ENCODE measurements at places on chromosomes 1 and 21. TPM values are rescaled to one million over a fixed set of nuclear protein-coding genes. Genes with fewer than 3 reads are reported as not detected.

- H3K4me3 ChIP-seq: no peak overlapping the region
- H3K4me1 ChIP-seq: no peaks in the 10 kb centered on the region
- H3K27me3 ChIP-seq: peaks cover 6% of the 10 kb centered on the region
- no peak overlapping the region for H3K27ac ChIP-seq
Measured at GRCh38 chr1:14811573-14811972, 213.1 kb downstream of the KAZN start.

ORC1 gene
- 25.7 TPM for total RNA-seq

FAM151A gene
- not detected for total RNA-seq

DNA sequence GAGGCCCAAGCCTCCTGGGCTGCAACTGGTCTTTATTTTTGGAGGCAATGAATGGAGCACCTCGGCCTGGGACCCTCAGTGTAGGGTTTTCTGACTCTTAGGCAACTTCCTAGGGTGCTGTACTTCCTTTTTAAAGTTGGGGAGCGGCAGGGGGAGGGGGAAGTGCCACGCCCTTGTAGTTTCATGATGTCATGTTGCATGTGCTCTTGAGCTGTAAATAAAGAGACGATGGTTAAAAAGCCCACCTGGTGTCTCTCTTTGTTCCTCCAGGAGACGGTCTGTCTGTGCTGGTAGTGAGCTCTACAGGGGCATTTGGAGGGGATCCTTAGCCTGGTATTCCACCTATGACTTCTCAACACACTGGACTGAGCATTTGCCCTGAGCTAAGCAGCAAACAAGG is 10.3 kb upstream of the AGTRAP start:
- no peak overlapping the region for H3K4me3 ChIP-seq
- no peaks in the 10 kb centered on the region for H3K27me3 ChIP-seq
- peaks cover 31% of the 10 kb centered on the region for H3K4me1 ChIP-seq
- H3K36me3 ChIP-seq: peaks cover 1% of the 10 kb centered on the region
- no peak for DNase-seq

- H3K27ac ChIP-seq: no peak overlapping the region
- H3K4me3 ChIP-seq: no peak overlapping the region
- no peaks in the 10 kb centered on the region for H3K36me3 ChIP-seq
- H3K27me3 ChIP-seq: no peaks in the 10 kb centered on the region
Measured at GRCh38 chr1:15020943-15021745, 132.4 kb upstream of the TMEM51 start.

DNA sequence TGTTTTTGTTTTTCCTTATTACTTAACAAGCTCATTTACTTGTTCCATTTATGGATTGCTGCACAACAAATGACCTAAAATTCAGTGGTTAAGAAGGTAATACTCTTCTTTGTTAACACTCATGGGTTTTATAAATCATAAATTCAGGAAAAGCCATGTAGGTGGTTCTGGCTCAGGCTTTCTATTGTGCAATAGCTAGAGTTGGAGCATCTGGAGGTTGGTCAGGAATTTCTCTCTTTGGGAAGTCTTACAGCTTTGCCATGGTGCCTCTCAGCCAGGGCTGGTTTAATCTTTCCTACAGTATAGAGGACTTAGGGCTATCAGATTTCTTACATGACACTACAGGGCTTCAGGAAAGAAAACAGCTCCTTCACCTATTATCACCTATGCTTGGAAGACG is 1677.1 kb downstream of the KCNT2 start:
- no peaks in the 10 kb centered on the region for H3K4me1 ChIP-seq
- H3K27me3 ChIP-seq: no peaks in the 10 kb centered on the region
- no peak for DNase-seq
- H3K4me3 ChIP-seq: no peak overlapping the region
- no peaks in the 10 kb centered on the region for H3K36me3 ChIP-seq

MYCL gene
- 0.34 TPM for total RNA-seq

- H3K27ac ChIP-seq: no peak overlapping the region
- no peak overlapping the region for H3K4me3 ChIP-seq
- H3K27me3 ChIP-seq: no peaks in the 10 kb centered on the region
Measured at GRCh38 chr1:92094090-92094489, 13.9 kb downstream of the BTBD8 start.

HSD3B2 gene
- not detected for total RNA-seq

GRCh38 chr1:228366062-228366865 is 40.4 kb downstream of the TRIM11 start:
- no peaks in the 10 kb centered on the region for H3K27me3 ChIP-seq
- no peak overlapping the region for H3K4me3 ChIP-seq
- DNase-seq: peak; percentile 24
- no peak overlapping the region for H3K27ac ChIP-seq
- no peaks in the 10 kb centered on the region for H3K36me3 ChIP-seq

DNA sequence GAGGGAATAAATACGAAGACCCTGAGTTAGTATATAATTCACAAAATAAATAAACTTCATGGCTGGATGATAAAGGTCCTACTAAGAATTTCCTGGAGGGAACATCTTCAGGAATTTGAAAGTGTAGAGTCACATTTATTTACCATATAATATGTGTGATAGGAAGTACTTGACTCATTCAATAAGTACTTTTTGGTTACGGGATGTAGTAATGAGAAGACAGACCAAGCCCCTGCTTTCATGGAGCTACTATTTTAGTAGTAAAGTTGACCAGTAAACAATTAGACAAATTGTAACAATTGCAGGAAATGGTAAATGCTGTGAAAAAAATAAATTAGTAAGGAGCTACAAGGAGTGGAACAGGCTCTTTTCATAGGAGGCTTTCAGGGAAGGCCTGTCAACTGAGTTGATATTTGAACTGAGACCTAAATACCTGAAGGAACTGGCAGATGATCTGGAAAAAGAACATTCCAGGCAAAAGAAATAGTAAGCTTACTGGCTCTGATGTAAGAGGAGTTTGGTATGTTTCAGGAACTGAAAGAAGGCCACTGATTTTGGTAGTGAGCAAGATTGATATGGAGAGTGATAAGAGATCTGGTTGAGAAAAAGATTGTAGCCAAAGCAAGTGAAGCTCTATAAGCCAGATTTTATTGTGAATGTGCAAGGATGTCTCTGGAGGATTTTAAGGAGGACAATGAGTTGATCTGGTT is 36.2 kb downstream of the CAMSAP2 start:
- no peak for DNase-seq
- H3K36me3 ChIP-seq: no peaks in the 10 kb centered on the region
- no peaks in the 10 kb centered on the region for H3K27me3 ChIP-seq
- no peaks in the 10 kb centered on the region for H3K4me1 ChIP-seq
- no peak overlapping the region for H3K4me3 ChIP-seq

DNA sequence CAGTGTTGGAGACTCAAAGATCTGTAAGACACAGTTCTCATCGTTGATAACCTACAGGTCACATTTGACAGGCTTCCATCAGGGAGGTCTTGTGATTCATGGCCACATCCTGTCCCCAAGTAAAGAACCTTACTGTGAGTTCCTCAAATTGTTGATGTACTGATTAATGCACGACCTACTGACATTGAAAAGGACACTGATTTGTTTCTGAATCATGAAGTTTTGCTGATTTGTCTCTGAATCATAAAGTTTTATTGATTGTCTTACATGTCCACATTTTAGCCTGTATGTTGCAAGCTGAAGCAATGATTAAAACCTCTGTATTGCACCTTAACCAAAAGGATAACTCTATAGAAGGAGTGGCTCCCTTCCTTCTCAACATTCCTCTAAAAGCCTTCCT is 476.3 kb upstream of the RUNX1 start:
- H3K36me3 ChIP-seq: no peaks in the 10 kb centered on the region
- H3K27ac ChIP-seq: peak overlapping the region; percentile 37
- H3K4me3 ChIP-seq: peak overlapping the region; percentile 39
- peaks cover 41% of the 10 kb centered on the region for H3K4me1 ChIP-seq

CCDC17 gene
- 4.4 TPM for total RNA-seq

- no peak for DNase-seq
- peaks cover 16% of the 10 kb centered on the region for H3K4me1 ChIP-seq
- H3K4me3 ChIP-seq: no peak overlapping the region
- no peaks in the 10 kb centered on the region for H3K27me3 ChIP-seq
- H3K27ac ChIP-seq: no peak overlapping the region
Measured at GRCh38 chr1:150383631-150384324, 19.8 kb downstream of the RPRD2 start.

- peaks cover 30% of the 10 kb centered on the region for H3K27me3 ChIP-seq
- DNase-seq: peak; percentile 85
- H3K27ac ChIP-seq: no peak overlapping the region
- no peaks in the 10 kb centered on the region for H3K36me3 ChIP-seq
Measured at GRCh38 chr1:204207136-204207616, 6.6 kb downstream of the GOLT1A start.

MORN1 gene
- 10.5 TPM for total RNA-seq

AMY2A gene
- total RNA-seq: not detected

- DNase-seq: no peak
- H3K27me3 ChIP-seq: peaks cover 13% of the 10 kb centered on the region
- H3K4me3 ChIP-seq: no peak overlapping the region
Measured at GRCh38 chr1:93028542-93028941, 50.5 kb upstream of the MTF2 start.

COQ8A gene
- 30.2 TPM for total RNA-seq

DNA sequence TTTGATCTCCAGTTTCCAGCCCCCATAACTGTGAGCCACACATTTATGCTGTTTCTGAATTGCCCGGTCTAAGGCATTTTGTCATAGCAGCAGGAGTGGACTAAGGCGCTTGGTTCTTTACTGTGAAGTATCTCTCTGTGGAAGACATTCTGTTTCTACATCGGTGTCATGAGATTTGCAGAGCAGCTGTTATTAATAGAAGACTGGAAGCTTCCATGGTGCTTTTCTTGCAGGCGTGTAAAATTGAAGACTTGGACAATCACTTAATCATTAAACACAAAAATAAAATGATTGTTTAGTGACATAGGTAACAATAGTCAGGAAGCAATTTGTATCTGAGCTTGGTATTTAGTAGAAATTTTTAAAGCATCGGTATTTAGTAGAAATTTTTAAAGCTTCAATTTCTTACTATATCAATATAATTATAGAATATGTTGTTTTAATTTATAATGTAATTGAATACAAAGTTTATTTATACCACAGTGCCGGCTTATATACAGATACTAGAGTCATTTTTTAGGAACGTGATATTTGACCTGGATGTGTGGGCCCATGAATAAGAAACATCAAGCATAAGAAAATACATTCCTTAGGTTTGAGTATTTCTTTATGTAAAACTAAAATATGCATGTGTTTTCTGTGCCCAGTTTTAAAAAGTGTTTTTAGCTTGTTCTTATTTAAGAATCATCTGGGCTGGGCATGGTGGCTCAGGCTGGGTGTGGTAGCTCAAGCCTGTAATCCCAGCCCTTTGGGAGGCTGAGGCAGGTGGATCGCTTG is 60.6 kb upstream of the COL6A1 start:
- no peaks in the 10 kb centered on the region for H3K27me3 ChIP-seq
- no peak overlapping the region for H3K27ac ChIP-seq
- H3K4me3 ChIP-seq: no peak overlapping the region
- H3K36me3 ChIP-seq: no peaks in the 10 kb centered on the region
- DNase-seq: no peak
- H3K4me1 ChIP-seq: no peaks in the 10 kb centered on the region

DNA sequence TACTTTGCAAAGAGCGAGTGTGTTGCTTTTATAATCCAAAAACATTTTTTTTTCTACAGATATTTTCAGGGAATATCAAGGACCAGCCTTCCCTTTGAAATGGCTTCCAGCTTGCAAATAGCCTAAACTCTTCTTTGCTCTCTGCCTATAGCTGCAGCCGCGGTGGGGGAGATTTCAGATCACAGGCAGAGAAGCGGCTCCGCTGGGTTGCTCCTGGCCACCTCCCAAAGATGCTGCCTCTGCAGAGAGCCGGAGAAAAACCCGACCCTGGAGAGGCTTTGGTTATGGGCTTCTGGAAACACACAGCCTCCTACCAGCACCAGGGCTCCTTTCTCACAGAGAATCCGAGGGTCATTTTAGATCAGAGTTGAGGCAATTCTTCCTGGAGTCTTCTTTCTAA is 18.6 kb upstream of the PAX7 start:
- H3K4me1 ChIP-seq: no peaks in the 10 kb centered on the region
- no peak overlapping the region for H3K4me3 ChIP-seq
- no peak overlapping the region for H3K27ac ChIP-seq
- DNase-seq: no peak
- H3K36me3 ChIP-seq: no peaks in the 10 kb centered on the region

DNA sequence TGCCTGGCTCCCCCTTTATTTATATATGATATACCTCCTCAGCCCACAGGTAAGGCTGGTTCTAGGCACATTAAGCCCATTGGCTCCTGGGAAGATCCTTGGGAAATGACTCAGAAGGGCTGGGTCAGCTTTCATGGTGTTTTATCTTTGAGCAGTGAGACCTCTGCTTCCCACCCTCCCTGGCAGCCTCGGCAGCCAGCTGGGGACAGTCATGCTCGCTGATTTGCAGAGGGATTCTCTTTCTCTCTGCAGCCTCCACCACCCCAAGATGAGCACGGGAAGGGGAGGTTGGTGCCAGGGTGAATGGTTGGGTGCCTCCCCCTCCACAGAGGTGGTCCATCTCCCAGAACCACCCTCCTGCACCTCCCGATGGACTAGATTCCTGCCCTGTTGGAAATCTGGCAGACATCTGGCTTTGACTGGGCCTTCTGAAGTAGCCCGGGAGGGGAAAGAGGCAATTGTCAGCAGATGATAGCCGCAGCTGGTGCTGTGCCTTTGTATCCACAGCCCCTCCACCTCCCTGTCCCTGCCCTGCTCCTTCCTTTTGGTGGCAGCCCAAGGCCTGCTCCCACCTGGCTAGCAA is 24.6 kb downstream of the IER5 start:
- H3K4me1 ChIP-seq: peaks cover 18% of the 10 kb centered on the region
- DNase-seq: no peak
- H3K36me3 ChIP-seq: no peaks in the 10 kb centered on the region
- H3K27ac ChIP-seq: no peak overlapping the region
- peaks cover 18% of the 10 kb centered on the region for H3K27me3 ChIP-seq

MAEL gene
- total RNA-seq: not detected

Data from activated naive CD8-positive, alpha-beta T cell treated with anti-CD3 and anti-CD28 coated beads, Interleukin-2, amount 10 ng/mL, durations not matched to agents 7 days and 5 days (primary cell).